Ovary (tissue), 10 donors: ENCODE measurements at places on chromosomes 1 and 21. TPM values are rescaled to one million over a fixed set of nuclear protein-coding genes. Genes with fewer than 3 reads are reported as not detected.

Gene PLA2G2F
- 0.30 TPM for total RNA-seq

Gene UBXN10
- 3.8 TPM for total RNA-seq

Gene ATAD3C
- 5.3 TPM for total RNA-seq

Gene OPN3
- total RNA-seq, result 9.8 TPM

Gene CD101
- total RNA-seq, result 1.4 TPM

Gene ADAMTSL4
- total RNA-seq, result 15.9 TPM

Gene C1QTNF12
- total RNA-seq, result 3.3 TPM

Gene USH2A
- not detected for total RNA-seq

Gene KRTAP10-10
- total RNA-seq, result not detected

Gene CDA
- total RNA-seq, result not detected

Gene CD1D
- 0.46 TPM for total RNA-seq

Gene FBXO2
- total RNA-seq, result 2.7 TPM

Gene B3GALT2
- 6.3 TPM for total RNA-seq

Gene SPRR2A
- 0.55 TPM for total RNA-seq
